ENCODE measurements at places on chromosomes 7 and 10.

GRCh38 chr7:77184990-77185389, 14.6 kb downstream of the FGL2 start:
- no peak for DNase-seq

DNA sequence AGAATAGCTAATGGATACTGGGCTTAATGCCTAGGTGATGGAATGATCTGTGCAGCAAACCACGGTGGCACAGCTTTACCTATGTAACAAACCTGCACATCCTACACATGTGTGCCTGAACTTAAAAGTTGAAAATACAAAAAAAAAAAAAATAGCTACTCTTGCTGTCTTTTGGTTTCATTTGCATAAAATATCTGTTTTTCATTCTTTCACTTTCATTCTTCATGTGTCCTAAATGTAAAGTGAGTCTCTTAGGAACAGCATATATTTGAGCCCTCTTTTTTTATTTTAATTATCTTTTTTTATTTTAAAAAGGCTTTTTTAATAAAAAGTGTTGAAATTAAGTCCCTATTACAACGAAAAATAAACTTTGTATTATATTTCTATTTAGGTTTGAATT, 836.1 kb upstream of the KCND2 start:
- DNase-seq = no peak

DNA sequence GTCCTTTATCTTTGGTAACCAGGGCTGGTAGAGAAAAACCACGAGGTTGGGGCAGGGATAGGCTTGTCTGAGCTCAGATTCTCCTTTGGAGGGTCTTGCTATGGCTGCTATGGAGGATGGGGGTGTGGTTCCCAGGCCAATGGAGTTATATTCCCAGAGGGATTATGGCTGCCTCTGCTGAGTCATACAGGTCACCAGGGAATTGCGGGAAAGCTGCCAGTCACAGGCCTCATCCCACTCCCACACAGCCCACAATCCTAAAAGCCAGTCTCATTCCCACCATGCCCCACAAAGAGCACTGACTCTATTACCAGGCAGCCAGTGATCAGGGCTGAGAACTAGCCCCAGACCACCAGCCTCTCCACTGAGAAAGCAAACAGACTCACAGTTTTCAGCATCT, 316.6 kb upstream of the TMEM229A start:
- DNase-seq = no peak

- no peak for DNase-seq
Measured at GRCh38 chr10:129605986-129606518, 139.0 kb downstream of the MGMT start.

DNA sequence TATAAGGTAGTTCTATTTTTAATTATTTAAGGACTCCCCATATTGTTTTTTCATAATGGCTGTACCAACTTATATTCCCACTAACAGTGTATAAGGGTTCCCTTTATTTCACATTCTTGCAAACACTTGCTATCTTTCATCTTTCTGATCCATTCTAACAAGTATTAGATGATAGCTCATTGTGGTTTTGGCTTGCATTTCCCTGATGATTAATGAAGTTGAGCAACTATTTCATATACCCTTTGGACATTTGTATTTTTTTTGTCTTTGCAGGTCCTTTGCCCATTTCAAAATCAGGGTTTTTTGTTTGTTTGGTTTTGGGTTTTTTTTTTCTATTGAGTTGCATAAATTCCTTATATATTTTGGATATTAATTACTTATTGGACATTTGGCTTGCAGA, 107.2 kb downstream of the EPC1 start:
- DNase-seq = no peak

- no peak for DNase-seq
Measured at GRCh38 chr10:103502849-103503660, 9.6 kb downstream of the NEURL1 start.

DNA sequence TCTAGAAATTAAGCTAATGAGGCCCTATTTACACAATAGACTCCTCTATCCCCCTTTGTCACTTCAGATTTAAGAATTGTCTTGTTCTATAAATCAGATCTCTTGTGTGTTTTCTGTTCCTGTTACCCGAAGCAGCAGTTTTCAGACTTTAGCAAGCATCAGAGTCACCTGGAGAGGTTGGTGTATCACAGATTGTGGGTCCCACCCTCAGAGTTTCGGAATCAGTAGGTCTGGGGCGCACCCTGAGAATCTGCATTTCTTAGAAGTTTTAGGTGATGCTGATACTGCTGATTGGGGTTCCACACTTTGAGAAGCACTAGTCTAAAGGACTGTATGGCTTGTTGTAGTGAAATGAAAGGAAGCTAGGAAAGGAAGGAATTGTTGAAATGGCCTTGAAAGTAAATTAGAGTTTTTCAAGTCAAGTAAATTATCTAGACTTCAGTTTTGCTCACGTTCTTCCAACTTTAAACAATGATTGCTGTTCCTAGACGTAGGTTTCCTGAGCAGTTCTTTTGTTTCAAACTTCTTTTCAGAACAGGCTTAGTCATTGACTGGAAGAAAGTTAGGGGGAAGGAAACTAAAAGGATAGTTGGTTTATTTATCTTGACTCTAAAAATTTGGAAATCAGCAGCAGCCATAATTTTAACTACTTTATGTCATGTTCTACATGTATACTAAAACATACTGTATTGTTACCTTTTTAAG, 15.7 kb downstream of the BPGM start:
- no peak for DNase-seq

DNA sequence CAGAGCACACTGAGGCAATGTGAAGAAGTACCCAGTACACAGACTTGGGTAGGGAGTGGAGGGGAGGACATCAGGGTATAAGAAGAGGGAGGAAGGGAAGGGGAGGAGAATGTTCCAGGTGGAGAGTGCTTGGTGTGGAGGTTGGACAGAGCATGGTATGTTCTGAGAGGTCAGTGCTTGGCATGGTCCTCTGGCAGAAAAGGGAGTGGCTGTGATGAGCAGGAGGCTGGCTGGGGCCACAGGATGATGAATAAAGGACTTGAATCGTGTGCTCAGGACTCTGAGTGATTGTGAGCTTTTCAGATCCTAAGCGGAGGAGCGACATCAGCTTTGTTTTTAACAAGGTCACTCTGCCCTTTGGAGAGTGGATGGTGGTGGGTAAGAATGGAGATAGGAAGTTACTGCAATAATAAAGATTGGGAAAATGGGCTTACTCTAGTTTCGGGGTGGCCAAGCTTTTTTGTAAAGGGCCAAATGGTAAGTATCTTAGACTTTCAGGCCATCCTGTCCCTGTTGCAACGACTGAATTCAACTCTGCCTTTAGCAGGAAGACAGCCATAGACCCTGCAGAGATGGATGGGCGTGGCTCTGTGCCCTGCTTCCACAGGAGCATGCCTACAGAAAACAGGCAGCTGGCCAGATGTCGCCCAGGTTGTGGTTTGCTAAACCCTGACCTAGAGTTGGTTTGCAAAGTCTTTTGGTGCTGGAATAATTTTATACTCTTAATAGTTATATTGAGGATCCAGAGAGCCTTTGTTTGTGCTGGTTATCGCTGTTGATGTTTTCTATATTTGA, 8.4 kb downstream of the PPP2R2D start:
- no peak for DNase-seq

GRCh38 chr7:77428777-77429231, 12.7 kb upstream of the GSAP start:
- no peak for DNase-seq

- peak; percentile 88 for DNase-seq
Measured at GRCh38 chr7:151727579-151728285, 149.2 kb downstream of the PRKAG2 start.

- no peak for DNase-seq
Measured at GRCh38 chr7:44346063-44346462, 20.7 kb upstream of the CAMK2B start.

GRCh38 chr10:49613165-49613881, 514 bp upstream of the CHAT start:
- no peak for DNase-seq

DNA sequence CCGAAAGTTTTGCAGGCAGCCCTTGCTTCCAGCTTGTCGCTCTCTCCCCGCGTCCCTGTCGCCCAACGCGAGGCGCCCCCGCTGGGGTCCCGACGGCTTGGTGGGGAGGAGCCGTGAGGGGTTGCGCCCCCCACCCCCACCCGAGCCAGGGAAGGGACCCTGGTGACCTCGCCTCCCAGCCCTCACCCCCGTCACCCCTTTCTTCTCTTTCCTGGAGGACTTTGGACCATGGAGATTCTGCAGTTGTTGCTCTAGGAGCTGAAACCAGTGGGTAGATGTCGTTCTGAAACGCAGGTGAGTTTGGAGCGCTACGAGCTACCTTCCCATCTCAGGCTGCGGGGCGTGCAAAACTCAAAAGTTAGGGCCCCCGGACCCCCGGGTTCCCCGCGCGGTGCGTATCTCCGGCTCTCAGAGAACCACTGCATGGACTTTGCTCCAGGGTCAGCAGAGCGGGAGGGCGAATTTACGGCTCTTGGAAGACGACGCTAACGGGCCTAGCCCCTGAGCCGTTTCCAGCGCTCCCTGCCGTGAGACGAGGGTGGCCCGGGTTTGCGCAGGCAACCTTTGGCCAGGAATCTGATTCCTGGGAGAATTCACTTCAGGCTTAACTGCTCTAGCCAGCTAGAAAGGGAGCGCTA, 684 bp upstream of the ATXN7L1 start:
- no peak for DNase-seq

DNA sequence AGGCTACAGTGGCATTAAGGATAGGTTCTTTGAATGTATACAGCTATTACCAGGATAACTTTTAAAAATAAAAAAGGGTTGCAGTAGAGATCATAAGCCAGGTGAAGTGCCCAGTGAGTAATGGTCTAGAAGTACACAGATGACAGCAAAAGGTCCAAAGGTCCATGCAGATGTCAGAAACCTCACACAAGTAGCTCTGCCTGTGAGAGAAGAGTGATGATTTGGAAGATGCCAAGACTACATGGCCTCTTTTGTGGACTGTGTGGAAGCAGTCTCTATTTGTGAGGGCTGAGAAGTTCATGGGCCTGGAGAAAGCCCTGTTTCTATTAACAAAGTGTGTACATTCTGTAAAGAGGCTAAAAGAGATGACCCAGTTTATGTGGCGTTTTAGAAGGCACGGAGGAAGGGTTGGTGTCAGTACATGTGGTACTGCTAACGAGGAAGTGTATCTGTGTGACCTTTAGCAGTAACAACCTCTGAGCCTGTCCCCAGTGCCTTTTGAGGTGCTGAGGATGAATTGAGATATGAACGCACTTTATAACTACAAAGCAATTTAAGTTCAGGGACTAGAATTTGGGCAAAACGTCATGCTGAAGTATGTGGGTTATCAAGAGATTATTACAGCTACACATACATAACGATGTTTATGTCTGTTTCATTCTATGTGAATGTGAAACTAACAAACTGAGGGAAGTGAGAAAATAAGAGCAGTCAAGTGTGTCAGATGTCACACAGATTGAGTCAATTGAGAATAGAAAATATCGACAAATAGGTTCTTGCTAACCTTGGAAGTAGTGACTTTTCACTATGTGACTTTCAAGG, 7.6 kb downstream of the CYCS start:
- DNase-seq = peak; percentile 55

- no peak for DNase-seq
Measured at GRCh38 chr10:118587881-118588651, 7.4 kb downstream of the PRLHR start.

DNA sequence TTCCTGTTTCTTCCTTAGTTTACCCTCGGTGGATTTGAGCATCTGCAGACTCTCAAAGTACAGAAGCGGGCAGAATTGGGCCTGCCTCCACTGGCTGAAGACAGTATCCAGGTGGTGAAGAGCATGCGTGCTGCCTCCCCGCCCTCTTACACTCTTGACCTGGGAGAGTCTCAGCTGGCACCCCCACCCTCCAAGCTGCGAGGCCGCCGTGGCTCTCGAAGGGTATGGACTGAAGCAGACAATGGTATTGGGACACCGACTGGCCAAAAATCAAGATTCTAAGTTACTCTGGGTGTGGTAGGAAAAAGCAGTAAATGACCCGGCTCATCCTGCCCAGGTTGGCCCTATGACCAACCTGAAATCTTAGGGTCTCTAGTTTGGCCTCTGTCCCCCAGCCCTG, 22.2 kb downstream of the STRIP2 start:
- DNase-seq = no peak

DNA sequence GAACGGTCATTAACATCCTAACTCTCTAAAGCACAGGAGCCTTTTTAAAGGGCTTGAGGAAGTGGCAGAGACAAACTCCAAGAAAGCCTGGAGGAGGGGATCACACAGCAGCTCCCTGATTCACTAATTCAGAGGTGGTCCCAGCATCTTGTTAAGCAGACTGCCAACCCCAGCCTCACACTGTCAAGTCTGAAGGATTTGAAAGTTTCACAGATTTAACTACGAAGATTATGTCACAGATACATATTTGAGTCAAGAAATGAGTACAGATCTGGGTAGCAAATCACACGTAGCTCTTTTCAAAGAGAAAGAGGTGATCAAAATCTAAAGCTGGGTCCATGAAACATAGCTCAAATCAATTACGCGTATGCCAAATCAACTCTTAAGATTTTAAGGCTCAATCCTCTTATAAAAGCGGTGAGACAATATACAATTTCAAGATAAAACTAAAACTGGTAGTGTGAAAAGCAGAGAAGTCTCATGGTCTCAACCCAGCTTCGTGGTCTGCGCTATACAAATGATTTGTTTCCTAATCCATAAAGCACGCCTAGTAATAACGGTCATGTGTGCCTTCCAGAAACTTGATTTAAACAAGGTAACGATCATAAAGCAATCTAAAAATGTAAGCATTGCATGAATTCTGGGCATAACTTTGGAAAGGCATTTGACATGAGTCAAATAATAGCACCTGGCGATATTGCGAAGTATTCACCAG, 229.9 kb upstream of the MKLN1 start:
- peak; percentile 71 for DNase-seq

- DNase-seq = peak; percentile 53
Measured at GRCh38 chr7:149871576-149871975, 2.2 kb upstream of the ATP6V0E2 start.

GRCh38 chr10:60334991-60335390, 54.7 kb downstream of the ANK3 start:
- no peak for DNase-seq

- DNase-seq = no peak
Measured at GRCh38 chr7:80614851-80615271, 23.6 kb upstream of the CD36 start.

DNA sequence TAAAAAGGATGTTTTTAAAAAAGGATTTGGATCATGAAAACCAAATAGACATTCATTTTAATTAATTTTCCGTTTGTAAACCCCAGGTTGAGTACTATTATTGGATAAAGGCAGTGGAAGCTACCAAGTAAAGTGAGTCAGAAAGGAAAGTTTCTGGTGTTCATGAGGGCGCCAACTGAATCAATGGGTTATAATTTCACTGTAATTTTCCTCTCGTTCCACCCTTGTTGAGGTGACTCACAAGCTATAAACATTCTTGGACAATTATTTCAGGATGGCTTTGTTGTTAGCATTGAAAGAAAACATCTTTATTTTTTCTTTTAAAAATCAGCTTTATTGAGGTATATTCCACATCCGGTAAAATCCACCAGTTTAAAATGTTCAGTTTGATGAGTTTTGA, 5.1 kb upstream of the FAM133B start:
- no peak for DNase-seq

DNA sequence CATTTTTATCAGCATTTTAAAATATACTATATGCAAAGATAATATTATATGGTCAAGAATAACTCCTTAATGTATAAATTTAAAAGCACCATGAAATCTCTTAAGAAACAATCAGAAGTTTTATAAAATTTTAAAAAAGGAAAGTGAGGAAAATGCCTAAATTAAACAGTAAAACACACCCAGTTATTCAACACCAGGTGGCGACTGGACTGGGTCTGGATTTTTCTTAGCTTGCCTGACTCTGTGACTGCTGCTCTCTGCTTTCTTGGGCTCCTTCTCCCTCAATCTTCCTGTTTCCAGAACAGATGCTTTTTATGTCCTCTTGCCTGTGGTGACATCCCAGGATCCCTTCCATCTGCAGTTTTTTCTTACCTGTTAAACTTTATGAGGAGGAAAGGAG, 200.3 kb downstream of the BICC1 start:
- DNase-seq = no peak

- no peak for DNase-seq
Measured at GRCh38 chr7:102204212-102204611, 82.5 kb upstream of the SH2B2 start.
